ENCODE measurements at places on chromosomes 6 and 20.

DNA sequence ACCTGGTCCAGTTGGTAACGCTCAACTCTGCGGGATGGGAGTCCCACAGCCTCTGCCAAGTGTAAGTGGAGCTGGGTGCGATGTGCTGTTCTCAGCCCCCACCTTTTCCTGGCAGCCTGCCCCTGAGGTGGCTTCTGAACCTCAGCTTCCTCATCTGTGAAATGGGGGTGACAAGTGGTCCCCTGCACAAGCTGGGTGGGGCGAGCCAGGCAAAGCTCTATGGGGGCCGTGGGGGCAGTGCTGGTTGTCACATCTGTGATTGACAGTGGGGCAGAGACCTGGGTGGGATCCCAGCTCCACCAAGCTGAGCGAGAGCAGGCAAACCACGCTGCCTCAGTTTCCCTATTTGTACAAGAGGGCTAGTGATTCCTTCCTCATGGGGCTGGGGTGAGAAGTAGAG, 162.6 kb downstream of the SYCP2 start:
- no peak for DNase-seq

DNA sequence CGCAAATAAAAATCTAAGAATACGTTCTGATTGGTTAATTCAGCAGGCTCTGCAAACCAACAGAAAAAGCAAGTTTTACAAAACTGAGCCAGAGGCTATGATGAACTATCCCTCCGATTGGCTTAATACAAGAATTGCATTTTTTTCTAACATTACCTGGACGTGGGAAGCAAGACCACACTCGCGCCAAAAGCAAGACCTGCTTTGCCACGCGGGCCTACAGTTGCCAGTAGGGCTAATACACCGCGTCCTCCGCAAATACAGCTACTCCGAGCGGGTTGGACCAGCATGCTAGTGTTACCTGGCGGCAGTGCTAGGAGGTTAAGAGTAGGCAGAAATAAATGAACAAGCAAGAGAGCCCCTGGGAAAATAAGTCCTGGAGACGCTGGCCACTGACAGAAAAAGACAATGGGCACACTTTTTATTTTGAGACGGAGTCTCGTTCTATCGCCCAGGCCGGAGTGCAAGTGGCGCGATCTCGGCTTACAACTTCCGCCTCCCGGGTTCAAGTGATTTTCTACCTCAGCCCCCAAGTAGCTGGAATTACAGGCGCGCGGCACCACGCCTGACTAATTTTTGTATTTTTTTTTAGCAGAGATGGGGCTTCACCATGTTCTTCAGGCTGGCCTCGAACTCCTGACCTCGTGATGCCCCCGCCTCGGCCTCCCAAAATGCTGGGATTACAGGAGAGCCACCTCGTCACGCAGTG, 131.9 kb upstream of the BTN3A2 start:
- DNase-seq = no peak

- DNase-seq = no peak
Observed at GRCh38 chr20:42492290-42492689, 697.4 kb downstream of the PTPRT start.

- no peak for DNase-seq
Observed at GRCh38 chr6:130679684-130680083, 147.5 kb upstream of the SMLR1 start.

GRCh38 chr6:156839591-156840001, 62.4 kb downstream of the ARID1B start:
- DNase-seq = no peak

- DNase-seq = no peak
Observed at GRCh38 chr6:110233770-110234374, 53.6 kb downstream of the CDC40 start.

DNA sequence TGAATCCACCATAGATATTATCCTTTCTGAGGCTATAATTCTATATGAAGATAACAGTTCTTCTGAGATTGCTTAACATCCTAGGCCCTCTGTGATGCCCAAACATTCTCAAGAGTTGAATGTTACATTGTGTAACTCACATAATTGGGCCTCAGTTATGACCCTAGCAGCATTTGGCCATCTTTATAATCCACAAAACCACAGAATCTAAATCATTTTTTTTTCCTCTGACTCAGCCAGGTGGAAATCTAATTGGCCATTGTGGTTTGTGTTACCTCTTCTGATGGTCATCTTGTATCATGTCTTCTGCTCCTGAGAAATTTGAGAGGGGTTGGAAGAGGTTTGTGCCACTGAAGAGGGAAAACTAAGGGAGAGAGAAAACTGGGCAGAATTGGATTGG, 99.5 kb downstream of the LINC00237 start:
- no peak for DNase-seq

GRCh38 chr6:50992704-50993625, 174.3 kb downstream of the TFAP2B start:
- DNase-seq = no peak

- DNase-seq = no peak
Observed at GRCh38 chr6:134816780-134817179, 133.1 kb downstream of the ALDH8A1 start.

GRCh38 chr20:36307412-36308325, 1.5 kb downstream of the DLGAP4 start:
- no peak for DNase-seq

DNA sequence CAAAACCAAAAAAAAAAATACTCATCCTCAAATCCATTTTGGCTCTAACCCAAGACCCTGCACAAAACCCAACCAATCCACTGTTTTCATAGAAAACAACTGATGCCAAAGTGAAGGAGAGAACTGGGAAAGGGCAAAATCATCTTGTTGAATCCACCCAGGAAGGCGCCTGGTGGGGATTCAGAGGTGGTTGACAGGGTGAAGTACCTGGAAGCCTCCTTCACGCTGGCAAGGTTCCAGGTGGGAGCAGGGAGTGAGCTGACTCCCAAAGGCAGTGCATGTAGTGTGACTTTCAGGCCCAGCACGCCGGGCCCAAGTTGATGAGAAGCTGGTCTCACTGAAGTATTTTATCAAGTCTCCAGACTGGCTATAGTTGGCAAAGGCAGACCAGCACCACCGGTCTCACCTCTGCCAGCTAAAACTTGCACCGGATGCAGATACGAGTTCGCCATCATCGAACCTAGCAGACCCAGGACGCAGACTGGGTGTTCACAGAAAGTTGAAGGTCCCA, 16.5 kb downstream of the PPP1R10 start:
- DNase-seq = no peak

GRCh38 chr6:41167173-41167963, 4.5 kb upstream of the TREM2 start:
- DNase-seq = no peak

DNA sequence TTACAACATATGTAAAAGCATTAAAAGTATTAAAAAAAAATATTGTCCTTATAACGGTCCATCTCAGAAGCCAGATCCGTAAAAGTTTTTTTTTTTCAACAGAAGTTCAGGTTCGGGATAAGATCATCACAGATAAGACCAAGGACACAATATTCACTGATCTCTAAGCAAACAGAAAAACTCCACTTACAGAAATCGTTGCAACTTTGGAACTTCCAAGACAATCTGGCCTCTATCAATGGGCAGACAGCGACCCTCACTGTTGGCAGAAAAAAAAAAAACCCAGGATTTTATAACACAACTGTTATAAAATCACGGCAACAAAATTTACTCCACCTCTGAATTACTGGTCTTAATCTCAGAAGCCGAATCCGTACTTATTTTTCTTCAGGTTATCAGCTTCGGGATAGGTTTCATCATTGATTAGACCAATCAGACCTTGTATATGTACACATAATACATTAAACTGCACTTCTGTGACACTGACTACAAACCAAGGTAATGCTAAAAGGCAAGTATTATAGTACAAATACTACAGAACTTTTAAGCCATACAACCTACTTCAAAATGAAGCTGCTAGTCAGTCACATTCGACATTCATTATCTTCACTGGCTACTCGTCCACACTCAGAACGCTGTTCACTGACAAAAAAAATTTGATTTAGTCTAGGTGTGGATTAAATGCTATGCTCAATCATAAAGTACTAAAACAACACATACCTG, 34.7 kb upstream of the SYNCRIP start:
- no peak for DNase-seq

GRCh38 chr20:23245553-23246181, 104.9 kb upstream of the NXT1 start:
- peak; percentile 7 for DNase-seq
